ENCODE measurements at places on chromosomes 5 and 9.

DNA sequence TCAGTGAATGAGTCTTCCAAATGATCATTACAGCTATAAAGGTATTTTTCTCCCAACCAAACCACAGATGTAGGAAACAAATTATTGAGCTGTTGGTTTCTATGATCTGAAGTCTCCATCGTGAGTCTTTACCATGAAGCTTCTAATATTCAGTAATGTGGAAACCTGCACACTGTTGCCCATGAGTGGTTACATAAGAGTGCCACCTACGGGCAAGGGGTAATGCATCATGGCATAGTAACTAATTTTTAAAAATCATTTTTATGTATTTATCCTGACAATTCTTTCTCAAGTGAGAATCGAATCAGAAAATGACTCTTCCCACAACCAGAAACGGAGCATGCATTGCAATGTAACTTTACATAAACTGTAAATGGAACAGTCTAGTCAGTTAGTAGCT lies 282.5 kb upstream of the SMARCA2 start:
- no peak for DNase-seq

DNA sequence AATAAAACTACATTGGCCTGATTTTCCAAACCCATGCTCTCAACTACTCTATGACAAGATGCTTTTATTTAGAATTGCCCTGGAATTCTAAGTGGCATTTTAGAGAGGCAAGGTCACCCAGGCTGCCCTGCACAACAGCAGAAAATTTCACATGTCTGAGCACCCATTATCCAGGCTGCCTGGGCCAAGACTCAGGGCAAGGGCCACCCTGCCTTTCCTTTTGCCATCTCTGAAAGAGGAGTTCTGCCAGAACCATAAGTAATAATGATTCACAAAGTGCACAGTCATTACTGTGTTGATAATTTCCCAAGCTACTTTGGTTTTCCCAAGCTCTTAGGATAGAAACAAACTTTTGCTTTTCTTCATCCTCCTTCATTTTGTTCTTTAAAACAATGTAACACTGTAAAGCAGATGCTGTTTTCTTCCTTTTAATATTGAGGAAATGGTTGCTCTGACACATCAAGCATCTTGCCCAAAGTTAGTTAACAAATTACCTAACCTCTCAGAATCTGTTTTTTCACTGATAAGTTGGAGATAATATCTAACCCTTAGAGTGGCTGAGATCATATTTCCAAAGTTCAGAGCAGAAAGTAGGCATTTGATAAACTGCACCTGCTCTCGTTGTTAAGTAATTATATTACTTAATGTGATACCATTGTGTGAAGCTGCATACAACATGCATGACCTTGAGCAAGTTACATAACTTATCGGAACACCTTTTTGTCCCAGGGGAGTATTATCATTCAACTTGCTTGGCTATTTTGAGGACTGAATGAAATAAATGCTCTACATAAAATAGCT lies 325.6 kb downstream of the PRELID2 start:
- DNase-seq, result no peak

DNA sequence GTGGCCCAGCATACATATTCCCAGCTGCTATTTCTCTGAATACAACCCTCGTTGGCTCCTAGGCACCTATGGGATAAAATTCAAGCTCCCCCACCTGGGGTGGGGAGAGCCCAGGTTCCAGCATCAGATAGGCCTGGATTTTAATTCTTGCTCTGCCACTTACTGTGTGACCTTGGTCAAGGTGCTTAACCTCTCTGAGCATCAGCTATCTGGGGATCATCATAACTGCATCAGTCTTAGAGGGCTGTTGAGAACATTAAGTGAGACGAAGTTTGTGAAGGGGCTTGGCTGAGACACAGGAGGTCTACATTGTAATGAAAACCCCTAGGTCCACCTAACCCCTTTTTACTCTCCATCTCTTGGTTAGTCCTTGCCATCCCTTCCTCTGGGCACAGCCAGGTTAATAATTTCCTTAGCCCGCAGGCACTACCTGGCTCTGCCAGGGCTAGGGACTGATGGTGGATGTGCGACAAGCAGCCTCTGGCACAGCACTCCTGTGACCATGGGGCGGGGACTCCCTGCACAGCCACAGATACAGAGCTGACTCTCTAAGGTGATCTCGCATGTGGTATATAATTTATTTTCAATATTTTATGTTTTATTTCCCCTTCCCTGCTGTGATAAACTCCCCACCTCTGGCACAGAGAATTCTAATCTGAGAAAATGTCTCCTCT lies 68.7 kb downstream of the CRB2 start:
- DNase-seq, result no peak

- no peak for DNase-seq
Measured at GRCh38 chr5:139654464-139654863, 6.3 kb downstream of the CXXC5 start.

- no peak for DNase-seq
Measured at GRCh38 chr9:108182950-108183381, 672.8 kb downstream of the ACTL7B start.

- no peak for DNase-seq
Measured at GRCh38 chr9:114226246-114227055, 71.1 kb downstream of the COL27A1 start.

DNA sequence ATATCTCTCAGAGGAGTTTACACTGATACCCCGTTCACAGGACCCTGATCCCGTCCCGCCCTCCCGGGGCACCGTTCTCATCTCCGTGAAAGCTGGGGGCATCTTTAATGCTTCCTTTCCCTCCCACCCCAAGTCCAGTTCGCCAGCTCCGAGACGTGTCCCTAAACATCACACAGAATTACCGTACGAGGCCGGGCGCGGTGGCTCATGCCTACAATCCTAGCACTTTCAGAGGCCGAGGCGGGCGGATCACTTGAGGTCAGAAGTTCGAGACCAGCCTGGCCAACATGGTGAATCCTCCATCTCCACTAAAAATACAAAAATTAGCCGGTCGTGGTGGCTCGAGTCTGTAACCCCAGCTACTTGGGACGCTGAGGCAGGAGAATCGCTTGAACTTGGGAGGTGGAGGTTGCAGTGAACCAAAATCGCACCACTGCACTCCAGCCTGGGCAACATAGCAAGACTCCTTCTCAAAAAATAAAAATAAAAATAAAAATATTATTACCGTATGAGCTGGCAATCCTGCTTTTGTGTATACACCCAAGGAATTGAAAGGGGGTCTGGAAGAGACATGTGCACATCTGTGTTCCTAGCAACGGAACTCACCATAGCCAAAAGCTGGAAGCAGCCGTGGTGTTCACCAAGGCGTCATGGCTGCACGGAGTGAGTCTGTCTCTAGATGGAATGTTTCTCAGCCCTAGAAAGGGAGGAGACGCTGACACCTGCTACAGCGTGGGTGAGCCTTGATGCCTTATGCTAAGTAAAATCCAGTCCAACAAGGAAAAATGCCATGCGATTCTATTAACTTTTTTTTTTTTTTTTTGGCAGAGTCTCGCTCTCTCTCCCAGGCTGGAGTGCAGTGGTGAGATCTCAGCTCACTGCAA lies 1.2 kb upstream of the ABO start:
- no peak for DNase-seq

GRCh38 chr9:72424131-72424530 lies 59.1 kb upstream of the ZFAND5 start:
- no peak for DNase-seq

DNA sequence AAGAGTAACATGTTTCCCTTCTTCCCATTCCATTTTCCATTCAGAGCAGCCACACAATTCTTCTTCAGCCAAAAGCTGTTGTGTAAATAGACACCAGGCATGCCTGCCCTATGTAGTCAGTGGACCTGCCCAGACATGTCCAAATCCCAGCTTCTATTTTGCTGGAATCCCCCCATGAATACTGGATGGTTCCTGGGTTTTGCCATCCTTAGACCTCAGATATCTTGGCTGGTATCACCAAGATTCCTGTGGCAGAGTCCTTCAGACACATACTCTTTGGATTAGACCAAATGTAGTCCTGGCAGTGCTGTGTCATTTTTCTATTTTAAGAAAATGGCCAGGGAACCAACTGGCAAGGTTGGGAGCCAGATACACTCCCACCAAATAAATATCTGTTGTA lies 10.3 kb downstream of the FST start:
- no peak for DNase-seq

- DNase-seq, result no peak
Measured at GRCh38 chr9:6128030-6128429, 87.6 kb upstream of the IL33 start.

GRCh38 chr9:23725279-23725946 lies 100.6 kb downstream of the ELAVL2 start:
- DNase-seq, result no peak

- DNase-seq, result no peak
Measured at GRCh38 chr9:116432051-116432450, 255.1 kb upstream of the TRIM32 start.

GRCh38 chr5:180811623-180812124 lies 9.1 kb upstream of the MGAT1 start:
- DNase-seq, result no peak

GRCh38 chr9:114317665-114318357 lies 5.1 kb upstream of the ORM1 start:
- no peak for DNase-seq

DNA sequence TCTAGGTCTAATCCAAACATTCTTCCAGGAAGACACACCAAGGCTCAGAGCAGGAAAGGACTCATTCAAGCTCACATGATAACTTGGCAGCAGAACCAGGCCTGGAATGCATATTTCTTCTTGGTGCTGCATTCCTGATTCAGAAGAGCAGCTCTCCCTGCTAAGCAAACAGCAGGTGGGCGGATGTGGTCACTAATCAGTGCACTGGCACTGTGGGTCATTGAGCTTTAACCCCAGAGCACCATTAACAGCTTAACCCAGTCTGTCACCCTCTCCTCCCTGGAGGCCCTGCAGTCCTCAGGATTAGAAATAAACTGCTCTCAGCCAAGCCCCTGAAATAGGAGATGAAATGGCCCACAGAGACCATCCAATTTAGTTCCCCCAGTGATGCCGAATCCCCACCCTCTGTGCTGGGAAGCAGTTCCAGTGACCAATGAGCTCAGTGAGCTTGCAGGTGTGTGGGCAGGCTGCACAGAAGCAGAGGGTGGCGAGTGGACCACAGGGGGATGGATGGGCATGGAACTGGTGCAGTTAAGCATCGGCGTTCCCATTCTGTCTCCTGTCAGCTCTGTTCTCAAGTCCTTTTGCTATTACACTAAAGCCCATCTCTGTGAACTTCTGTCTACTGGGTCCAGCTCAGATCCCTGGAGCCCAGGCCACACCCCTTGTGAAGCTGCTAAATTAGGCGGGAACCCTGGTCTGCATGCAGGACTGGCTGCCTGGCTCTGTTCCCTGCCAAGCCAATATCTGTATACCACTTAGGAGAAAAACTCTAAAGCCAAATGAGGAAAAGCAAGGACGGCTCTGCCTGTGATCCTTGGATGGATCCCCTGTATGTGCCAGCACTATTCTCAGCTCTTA lies 16.6 kb upstream of the MEGF9 start:
- DNase-seq, result no peak

- DNase-seq, result no peak
Measured at GRCh38 chr5:573976-574375, 38.2 kb upstream of the CEP72 start.

GRCh38 chr9:34463098-34463900 lies 4.7 kb downstream of the DNAI1 start:
- DNase-seq, result no peak

DNA sequence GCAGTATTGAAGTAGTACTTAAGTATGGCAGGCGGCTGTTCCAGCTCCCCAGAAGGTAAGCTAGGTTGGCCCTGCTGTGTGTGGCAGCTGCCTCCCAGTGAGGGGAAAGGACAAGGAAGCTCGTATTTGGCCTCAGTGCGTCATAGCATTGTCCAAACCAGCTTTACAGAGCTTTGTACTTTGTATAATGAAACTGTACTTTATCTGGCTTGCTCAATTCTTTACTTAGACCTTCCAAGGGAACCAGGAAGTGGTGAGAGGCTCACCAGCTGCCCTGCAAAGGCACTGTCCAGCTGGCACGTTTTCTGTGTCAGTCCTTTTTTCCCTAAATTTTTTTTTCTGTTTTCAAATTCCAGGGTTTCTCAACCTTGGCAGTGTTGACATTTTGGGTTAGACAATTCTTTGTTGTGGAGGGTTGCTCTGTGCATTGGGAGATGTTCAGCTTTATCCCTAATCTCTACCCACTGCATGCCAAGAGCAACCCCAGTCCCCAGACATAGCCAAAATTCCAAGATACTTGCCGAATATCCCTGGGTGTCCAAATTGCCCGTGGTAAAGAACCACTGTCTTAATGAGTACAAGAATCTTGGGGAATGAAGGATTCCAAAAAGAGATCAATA lies 474.5 kb downstream of the LRRC70 start:
- DNase-seq, result no peak

DNA sequence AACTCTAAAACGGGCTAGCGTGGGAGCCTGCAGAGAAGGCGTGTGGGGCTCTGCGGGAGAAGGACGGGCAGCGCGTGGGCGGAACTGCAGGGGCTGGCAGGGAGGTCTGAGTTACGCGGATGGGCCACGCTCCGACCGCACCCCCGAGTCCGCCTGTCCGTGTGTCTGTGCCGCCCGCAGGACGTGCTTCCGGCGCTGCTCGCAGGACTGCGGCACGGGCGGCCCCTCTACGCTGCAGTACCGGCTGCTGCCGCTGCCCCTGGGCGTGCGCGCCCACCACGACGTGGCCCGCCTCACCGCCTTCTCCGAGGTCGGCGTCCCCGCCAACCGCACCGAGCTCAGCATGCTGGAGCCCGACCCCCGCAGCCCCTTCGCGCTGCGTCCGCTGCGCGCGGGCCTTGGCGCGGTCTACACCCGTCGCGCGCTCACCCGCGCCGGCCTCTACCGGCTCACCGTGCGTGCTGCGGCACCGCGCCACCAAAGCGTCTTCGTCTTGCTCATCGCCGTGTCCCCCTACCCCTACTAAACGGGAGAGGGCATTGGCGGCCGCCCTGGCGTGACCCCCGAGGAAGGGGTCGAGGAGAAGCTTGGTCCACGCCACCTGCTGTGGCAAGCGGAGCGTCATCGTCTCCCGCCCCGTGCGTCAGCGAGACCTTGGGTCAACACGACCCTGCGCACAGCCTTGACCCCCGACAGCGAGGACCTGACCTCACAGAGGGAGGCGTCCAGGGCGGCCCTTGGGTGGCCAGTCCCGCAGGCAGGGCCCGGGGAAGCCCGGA lies 11.4 kb upstream of the ASS1 start:
- DNase-seq, result no peak

- DNase-seq, result no peak
Measured at GRCh38 chr5:109223531-109223930, 186.2 kb downstream of the PJA2 start.

DNA sequence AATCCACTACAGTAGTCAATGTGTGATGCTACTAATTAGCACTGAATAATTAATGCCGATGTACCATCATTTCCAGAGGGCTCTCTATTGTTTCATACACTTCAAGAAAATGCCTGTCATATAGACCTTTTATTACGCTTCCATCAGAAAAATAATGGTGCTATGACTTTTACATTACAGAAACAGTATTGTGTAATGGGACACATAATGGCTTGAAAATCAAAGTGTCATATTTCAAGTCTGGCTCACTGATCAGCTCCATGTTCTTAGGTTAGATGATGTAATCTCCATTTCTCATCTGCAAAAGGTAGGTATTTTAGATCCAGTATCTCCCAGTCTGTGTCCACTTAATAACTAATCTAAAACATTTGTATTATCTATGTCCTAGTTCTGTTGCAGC lies 990.6 kb upstream of the TYRP1 start:
- DNase-seq, result no peak

All from stimulated activated CD4-positive, alpha-beta T cell treated with anti-CD3 and anti-CD28 coated beads, Interleukin-1b, Interleukin-23, amount 100 ng/mL, for 1 hour (primary cell).